ENCODE measurements at places on chromosomes 1 and 21.

GRCh38 chr1:43664369-43664768 is 14.4 kb downstream of the KDM4A start:
- no peak for DNase-seq

GRCh38 chr1:40928699-40929098 is 50.8 kb upstream of the CTPS1 start:
- no peak for DNase-seq

GRCh38 chr1:215083383-215083961 is 935 bp downstream of the KCNK2 start:
- no peak for DNase-seq

DNA sequence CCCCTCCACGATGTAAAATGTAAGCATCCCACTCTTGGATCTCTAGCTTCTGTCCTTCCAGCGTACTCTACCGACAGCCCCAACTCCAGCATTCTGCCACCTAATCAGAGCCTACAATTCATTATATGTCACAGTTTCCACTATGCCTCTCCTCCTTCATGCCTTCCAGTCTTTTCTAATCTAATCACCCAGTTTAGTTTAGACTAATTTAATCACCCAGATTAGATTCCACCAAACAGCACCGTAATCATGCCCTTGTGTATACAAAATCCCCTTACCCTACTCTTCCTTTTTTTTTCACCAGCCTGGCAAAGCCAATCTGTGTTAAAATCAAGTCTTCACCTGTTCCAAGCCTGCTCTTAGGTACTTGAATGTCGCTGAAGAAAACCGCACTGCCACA is 49.8 kb upstream of the KANK4 start:
- DNase-seq: no peak

DNA sequence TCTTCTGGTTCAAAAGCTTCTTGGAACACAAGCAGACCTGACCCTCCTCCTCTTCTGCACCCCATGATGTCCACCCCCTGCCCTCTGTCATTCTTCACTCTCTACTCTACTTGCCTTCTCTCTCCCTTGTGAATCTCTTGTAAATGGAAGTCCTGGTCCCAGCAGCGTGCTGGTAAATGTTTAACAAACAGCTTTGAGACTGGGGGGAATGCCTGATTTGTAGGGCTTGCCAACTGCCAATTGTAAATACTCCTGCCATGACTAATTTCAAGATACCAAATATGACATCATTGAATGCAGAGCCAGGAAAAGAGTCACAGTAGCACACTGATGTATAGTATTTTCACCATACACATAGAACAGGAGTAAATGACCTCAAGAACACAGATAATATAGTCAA is 40.9 kb upstream of the LRRN2 start:
- DNase-seq: no peak

- DNase-seq: no peak
These were observed 20.2 kb downstream of the ARHGEF11 start for GRCh38 chr1:157025385-157025784.

Data from CD8-positive, alpha-beta T cell (primary cell).